ENCODE measurements at places on chromosomes 4 and X.

GRCh38 chr4:158209825-158210807 lies at the start of gene TMEM144:
Gene TMEM144 (plus strand): TSS chr4:158210486. CDS start chr4:158212668, 2,182 bp downstream.
- peak; percentile 17 for DNase-seq

- DNase-seq = no peak
Measured at GRCh38 chr4:40321574-40322275, 13.4 kb upstream of the CHRNA9 start.

GRCh38 chr4:81211956-81212355 lies 3.1 kb downstream of the PRKG2 start:
- DNase-seq = no peak

DNA sequence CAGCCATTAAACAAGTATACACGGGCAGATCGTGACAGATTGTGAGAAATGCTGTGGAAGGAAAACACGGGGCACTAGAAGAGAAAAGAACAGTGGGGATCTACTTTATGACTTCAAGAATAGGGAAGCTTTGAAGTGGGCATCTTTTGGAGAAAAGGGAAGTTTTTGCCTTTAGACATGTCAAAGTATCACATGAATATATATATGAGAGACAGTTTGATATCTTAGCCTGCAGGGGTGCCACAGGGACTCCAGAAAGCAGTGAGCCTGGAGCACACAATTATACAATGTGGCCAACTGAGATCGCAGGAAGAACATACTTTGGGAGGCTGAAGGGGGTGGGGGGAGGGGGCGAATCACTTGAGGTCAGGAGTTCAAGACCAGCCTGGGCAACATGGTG lies 35.7 kb downstream of the RELL1 start:
- no peak for DNase-seq
